ENCODE measurements at places on chromosomes 2 and 18.

DNA sequence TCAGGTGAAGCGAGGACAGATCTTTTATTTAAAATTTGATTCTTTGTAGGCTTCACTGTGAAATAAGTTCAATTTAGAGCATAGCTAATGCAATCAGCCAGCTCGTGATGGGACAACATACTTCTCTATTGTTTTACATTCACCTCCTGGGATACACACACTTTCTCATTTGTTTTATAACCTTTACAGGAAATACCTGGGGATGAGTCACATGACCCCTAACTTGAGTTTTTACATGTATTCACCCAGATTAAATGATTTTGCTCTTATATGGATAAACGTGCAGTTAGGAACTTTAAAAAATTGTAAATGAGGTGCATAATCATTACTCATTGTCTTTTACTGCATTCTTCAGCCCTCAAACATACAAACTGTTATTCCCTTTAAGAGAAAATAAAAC lies 152.1 kb downstream of the NEDD4L start:
- no peak for DNase-seq

- DNase-seq = no peak
Measured at GRCh38 chr2:65292461-65293011, 64.9 kb downstream of the ACTR2 start.

GRCh38 chr2:152497481-152498052 lies 162.6 kb downstream of the FMNL2 start:
- no peak for DNase-seq

DNA sequence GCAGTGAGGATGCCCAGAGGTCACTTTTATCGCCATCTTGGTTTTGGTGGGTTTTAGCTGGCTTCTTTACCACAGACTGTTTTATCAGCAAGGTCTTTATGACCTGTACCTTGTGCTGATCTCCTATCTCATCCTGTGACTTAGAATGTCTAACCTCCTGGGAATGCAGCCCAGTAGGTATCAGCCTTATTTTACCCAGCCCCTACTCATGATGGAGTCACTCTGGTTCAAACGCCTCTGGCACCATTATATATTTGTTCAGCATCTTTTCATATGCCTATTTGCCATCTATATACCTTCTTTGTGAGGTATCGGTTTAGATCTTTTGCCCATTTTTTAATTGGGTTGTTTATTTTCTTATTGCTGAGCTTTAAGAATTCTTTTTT lies 7.2 kb upstream of the CCNT2 start:
- DNase-seq = no peak

- DNase-seq = no peak
Measured at GRCh38 chr2:239961662-239962613, 63.2 kb downstream of the NDUFA10 start.

DNA sequence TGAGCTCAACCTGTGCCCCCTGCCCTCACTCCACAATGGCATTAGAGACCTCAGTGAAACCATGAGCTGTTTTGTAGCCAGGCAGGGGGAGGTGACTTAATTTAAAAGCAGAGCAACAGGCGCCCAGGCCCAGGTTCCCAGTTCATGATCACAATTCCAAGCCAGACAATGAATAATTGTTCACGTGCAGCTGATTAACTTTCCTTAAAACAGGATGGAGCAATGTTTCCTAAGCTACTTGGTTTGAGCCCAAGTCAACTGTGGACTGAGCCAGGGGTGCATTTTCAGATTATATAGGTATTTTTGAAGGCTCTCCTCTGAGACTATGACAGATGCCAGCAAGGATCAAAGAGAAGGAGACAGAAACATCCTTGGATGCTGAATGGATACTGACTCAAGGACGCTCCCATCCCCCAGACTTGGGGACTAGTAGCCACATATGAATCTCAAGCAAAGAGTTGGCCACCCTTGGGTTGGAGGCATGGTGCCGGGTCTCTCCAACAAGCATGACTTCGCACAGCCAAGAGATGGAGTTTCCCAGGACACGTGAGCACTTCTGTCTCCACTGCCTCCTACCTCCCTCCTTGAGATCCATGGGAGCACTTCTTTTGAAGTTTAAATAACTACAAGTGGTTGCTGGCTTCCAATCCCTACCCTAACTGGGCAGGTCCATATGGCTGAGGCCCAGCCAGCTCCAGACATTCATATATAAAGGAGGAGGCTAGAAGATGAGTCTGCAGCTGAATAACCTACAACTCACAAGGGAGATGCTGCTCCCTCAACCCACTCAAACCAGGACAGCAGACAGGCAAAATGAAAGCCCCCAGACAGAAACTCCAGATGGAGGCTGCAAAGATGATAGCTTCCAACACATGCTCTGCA lies 12.7 kb downstream of the SMAD7 start:
- DNase-seq = no peak

- no peak for DNase-seq
Measured at GRCh38 chr2:240258685-240259084, 118.2 kb upstream of the OTOS start.

DNA sequence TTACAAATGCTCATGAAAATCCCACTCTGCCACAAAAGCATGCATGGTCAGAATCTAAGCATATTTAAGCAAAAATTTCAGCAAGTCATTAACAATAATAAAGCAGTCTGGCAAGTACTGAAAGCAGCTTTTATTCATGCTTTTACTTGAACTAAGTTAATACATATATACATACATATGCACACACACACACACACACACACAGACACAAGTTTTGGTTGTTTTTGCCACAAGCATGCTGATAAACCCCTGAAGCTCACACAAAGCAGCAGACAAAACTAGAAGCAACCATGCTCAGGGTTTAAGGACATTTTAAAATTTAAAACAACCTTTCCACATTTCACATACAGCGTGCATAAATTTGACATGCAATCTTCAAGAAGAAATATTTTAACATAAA lies 819.1 kb upstream of the FSHR start:
- DNase-seq = no peak

Data from anterior cingulate cortex (tissue), 58 donors.